ENCODE measurements at places on chromosomes 5 and 9.

DNA sequence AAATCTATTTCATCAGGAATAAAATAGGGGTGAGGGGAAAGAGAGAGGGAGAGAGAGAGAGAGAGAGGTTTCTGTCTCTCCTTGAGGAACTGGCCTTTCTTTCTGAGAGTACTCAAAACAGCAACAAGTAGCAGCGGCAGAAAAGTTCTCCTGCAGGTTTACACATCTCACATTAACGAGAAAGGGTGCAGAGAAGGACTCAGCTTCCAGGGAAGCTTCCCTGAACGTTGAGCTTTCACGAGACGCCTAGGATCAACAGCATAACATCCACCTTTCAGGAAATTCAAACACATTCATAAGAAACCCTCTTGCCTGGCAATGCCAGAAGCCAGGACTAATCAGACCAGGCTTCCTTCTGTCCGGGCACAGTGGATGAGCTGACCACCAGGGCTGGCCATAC lies 162.9 kb downstream of the ZDHHC21 start:
- H3K27ac ChIP-seq: no peak overlapping the region
- DNase-seq: no peak
- H3K4me3 ChIP-seq: no peak overlapping the region
- no peaks in the 10 kb centered on the region for H3K36me3 ChIP-seq

DNA sequence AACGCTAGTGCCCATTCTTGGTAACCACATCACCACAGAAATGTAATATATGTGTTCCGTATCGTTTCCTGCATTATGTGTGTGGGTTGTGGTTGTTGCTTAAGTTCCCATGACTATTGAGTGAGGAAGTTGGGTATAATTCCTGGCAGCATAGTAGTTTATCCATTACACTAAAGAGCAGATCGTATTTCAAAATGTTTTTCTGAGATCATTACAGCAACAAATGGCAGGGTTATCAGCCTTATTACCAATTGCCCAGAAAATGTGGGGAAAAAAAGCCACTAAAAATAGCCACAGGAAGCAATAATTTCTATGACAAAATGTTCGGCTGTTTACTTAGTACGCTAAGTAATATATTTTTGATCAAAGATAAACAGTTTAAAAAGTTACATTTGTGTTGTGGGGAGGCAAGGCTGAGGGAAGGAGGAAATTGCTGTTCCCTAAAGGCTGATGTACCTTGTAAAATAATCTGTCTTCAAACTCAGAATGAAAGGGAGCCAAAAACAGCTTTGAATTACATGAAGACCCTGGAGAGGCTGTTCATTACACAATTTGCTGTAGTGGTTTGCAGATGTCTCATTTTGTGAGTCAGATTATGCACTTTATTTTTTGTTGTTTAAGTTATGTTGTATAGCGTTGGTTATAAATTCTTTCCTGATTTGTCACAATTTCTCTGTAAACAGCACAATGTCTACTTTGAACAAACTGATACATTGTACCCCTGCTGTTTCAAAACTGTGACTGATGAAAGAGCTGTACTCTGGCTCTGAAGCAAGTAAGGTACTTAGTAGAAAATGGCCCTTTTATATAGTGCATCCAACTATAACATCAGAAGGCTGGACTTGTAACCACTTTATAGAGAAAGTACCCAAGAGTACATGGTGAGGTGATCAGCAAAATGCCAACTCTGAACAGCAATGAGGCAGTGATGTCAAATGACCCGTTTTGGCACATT lies 1028.5 kb downstream of the NR2F1-AS1 start:
- H3K36me3 ChIP-seq: no peaks in the 10 kb centered on the region
- no peak overlapping the region for H3K4me3 ChIP-seq
- DNase-seq: no peak
- H3K27me3 ChIP-seq: no peaks in the 10 kb centered on the region

- no peak for DNase-seq
- no peak overlapping the region for H3K4me3 ChIP-seq
- peaks cover 2% of the 10 kb centered on the region for H3K36me3 ChIP-seq
- H3K4me1 ChIP-seq: no peaks in the 10 kb centered on the region
- H3K27ac ChIP-seq: no peak overlapping the region
Observed at GRCh38 chr5:108361771-108362170, 20.1 kb downstream of the FBXL17 start.

DNA sequence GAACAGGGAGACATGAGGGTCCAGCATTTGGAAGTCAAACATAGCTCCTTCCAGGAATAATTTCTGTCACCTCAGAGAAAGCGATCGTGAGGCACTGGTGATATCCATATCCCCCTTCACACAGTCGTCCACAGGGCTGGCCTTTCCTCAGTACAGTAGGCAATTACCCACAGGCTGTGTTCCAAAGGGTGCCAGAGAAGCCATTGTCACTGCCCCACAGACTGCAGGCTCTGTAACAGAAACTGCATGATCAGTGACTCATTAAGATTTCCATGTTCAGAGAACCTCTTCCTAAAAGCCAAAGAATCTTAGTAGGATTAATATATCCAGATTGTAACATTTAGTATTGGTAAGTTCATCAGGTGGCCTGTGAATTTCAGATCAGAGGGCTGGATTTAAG lies 127.6 kb downstream of the RPS23 start:
- H3K4me3 ChIP-seq: no peak overlapping the region
- H3K4me1 ChIP-seq: no peaks in the 10 kb centered on the region
- H3K27me3 ChIP-seq: no peaks in the 10 kb centered on the region
- DNase-seq: no peak
- no peak overlapping the region for H3K27ac ChIP-seq
- H3K36me3 ChIP-seq: peaks cover 5% of the 10 kb centered on the region

DNA sequence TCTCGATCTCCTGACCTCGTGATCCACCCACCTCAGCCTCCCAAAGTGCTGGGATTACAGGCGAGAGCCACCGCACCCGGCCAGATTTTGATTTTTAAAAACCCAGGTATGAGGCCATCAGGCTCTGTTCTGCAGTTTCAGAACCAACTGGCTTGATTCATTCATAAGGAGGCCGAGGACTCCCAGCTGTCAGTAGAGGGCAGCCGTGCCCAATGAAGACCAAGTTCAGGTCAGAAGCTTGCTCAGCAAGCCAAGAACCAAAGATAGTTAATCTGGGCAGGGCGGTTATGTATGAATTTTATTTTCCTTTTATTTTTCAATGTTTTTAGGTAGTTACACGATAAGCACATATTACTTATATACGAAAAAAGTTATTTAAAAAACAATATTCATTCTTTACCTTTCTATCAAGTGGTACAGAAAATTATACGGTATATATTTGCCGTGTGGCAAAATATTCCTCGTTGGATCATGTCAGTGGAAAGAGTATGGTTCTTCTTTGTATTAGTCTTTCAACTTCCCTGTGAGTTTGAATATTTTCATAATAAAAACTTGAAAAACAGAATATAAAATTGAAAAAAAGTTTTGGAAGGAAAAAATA lies 18.0 kb downstream of the MGAT1 start:
- H3K27ac ChIP-seq: peak overlapping the region; percentile 51
- no peaks in the 10 kb centered on the region for H3K27me3 ChIP-seq
- peaks cover 22% of the 10 kb centered on the region for H3K4me1 ChIP-seq
- no peak overlapping the region for H3K4me3 ChIP-seq
- no peak for DNase-seq

- H3K4me1 ChIP-seq: no peaks in the 10 kb centered on the region
- H3K4me3 ChIP-seq: no peak overlapping the region
- no peak overlapping the region for H3K27ac ChIP-seq
- no peaks in the 10 kb centered on the region for H3K27me3 ChIP-seq
- DNase-seq: no peak
Observed at GRCh38 chr9:82555431-82556051, 507.4 kb downstream of the RASEF start.

- H3K4me1 ChIP-seq: no peaks in the 10 kb centered on the region
- H3K4me3 ChIP-seq: no peak overlapping the region
- no peaks in the 10 kb centered on the region for H3K27me3 ChIP-seq
- no peak for DNase-seq
Observed at GRCh38 chr5:129656952-129657351, 90.9 kb upstream of the MINAR2 start.

DNA sequence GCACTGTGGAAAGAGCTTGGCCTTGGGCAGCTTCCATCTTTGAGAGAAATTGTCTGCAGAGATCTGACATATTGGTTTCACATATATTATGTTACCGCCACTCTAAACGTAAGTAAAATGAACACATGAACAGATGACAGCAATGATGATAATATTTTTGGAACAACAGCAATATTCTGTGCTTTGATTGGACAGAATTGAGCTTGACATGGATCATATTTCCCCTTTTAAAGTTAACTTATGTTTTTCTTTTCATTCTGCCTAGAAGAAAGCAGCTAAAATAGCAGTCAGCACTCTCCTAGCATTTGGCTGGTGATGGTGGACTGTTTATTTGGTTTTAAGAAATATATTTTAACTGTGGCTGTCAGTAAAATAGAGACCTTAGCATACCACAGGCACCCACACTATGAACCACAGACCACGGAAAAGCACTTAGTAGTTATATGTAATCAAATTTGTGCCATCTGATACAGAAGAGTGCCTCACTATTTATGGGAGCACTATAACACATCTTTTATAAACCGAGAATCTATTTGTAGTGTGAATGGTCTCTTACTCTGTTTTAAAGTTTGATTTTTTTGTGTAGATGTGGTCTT lies 1.8 kb upstream of the CFAP95 start:
- DNase-seq: no peak
- H3K36me3 ChIP-seq: no peaks in the 10 kb centered on the region
- H3K27me3 ChIP-seq: peaks cover 56% of the 10 kb centered on the region

- no peak overlapping the region for H3K4me3 ChIP-seq
- no peak overlapping the region for H3K27ac ChIP-seq
- no peaks in the 10 kb centered on the region for H3K4me1 ChIP-seq
- DNase-seq: no peak
- H3K27me3 ChIP-seq: no peaks in the 10 kb centered on the region
- no peaks in the 10 kb centered on the region for H3K36me3 ChIP-seq
Observed at GRCh38 chr5:71014176-71014575, 11.0 kb downstream of the NAIP start.

GRCh38 chr5:79954620-79955019 lies 36.4 kb downstream of the MTX3 start:
- H3K4me3 ChIP-seq: no peak overlapping the region
- no peaks in the 10 kb centered on the region for H3K4me1 ChIP-seq
- no peak overlapping the region for H3K27ac ChIP-seq
- peaks cover 16% of the 10 kb centered on the region for H3K27me3 ChIP-seq
- no peak for DNase-seq
- no peaks in the 10 kb centered on the region for H3K36me3 ChIP-seq

DNA sequence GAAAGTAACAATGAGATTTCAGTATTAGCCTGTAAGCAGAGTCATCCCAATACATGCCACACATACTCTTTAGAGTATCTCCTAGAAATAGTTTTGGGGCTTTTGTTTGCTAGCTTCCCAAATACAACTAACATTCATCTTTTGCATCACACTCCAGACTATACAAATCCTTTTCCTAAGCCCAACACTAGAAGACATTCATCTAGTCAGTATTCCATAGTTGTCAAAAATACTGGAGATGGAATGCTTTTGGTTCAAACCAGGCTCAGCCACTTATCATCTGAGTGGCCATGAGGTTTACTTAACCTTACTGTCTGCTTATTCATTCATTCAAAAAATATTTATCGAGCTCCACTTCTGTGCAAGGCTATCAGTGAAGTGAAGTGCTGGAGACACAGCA lies 205.1 kb upstream of the SGCD start:
- no peaks in the 10 kb centered on the region for H3K4me1 ChIP-seq
- H3K27ac ChIP-seq: no peak overlapping the region
- H3K4me3 ChIP-seq: no peak overlapping the region
- H3K36me3 ChIP-seq: no peaks in the 10 kb centered on the region
- DNase-seq: no peak

DNA sequence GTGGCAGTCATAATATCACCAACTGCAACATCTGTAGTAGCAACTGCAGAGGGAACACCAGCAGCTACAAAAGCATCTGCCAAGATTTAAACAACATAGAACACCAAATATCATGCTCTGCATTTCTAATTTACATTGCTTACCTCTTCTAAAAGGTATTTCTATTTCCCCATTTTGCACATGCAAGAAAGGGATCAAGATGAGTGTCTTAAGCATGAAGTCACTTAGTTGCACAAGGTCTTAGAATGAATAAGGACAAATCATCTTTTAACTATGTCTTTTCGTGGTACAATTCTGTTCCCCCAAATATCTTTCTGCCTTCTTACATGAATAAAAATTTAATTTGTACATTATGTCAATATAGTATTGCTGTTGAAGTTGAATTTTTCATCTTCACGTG lies 1746.4 kb downstream of the EFNA5 start:
- no peak for DNase-seq
- no peaks in the 10 kb centered on the region for H3K4me1 ChIP-seq
- H3K27ac ChIP-seq: no peak overlapping the region
- no peaks in the 10 kb centered on the region for H3K36me3 ChIP-seq
- H3K4me3 ChIP-seq: no peak overlapping the region
- H3K27me3 ChIP-seq: no peaks in the 10 kb centered on the region

DNA sequence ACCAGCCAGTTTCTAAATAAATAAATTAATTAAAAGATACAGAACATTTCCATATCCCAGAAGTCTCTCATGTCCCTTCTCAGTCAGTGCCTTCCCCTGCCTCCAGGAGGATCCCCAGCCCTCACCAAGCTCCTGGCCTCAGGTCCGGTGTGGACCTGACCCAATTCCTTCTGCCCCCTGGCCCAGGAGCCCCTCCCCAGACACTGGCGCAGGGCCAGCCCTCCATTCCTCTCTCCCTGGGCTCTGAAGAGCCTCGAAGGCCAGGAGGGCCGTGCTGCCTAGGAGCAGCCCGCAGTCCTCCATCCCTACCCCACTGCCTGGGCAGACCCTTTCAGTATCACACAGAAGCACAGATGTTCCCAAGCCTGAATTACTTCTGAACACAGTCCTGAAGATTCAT lies 61.8 kb upstream of the BARHL1 start:
- peaks cover 48% of the 10 kb centered on the region for H3K27me3 ChIP-seq
- no peak overlapping the region for H3K27ac ChIP-seq
- H3K36me3 ChIP-seq: peaks cover 2% of the 10 kb centered on the region
- no peak for DNase-seq
- peaks cover 6% of the 10 kb centered on the region for H3K4me1 ChIP-seq

- no peaks in the 10 kb centered on the region for H3K36me3 ChIP-seq
- no peak overlapping the region for H3K4me3 ChIP-seq
- no peaks in the 10 kb centered on the region for H3K4me1 ChIP-seq
- H3K27ac ChIP-seq: no peak overlapping the region
Observed at GRCh38 chr5:172370648-172371545, 83.4 kb downstream of the SH3PXD2B start.

DNA sequence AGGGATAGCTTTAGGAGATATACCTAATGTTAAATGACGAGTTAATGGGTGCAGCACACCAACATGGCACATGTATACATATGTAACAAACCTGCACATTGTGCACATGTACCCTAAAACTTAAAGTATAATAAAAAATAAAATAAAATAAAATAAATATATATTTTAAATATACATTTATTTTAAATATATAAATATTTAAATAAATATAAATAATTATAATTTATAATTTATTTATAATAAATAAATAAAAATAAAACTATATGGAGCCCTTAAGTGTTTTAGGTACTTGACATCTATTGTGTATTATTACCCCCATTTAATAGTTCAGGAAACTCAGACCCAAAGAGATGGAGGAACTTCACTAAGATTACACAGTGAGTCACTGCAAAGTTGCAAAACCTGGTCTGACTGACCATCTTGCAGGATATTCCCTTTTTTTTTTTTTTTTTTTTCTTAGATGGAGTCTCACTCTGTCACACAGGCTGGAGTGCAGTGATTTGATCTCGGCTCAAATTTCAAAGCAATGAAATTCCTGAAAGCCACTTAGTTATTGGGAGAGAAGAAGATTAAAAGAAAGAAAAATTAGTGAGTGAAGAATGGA lies 5.8 kb upstream of the C5orf52 start:
- peaks cover 3% of the 10 kb centered on the region for H3K36me3 ChIP-seq
- H3K27ac ChIP-seq: no peak overlapping the region
- no peaks in the 10 kb centered on the region for H3K27me3 ChIP-seq
- no peak for DNase-seq

GRCh38 chr9:3179711-3180110 lies 335.8 kb upstream of the PUM3 start:
- H3K4me1 ChIP-seq: peaks cover 10% of the 10 kb centered on the region
- no peak overlapping the region for H3K4me3 ChIP-seq
- H3K27ac ChIP-seq: no peak overlapping the region
- DNase-seq: no peak

Data from T-helper 17 cell (primary cell).